Stimulated activated CD4-positive, alpha-beta T cell treated with anti-CD3 and anti-CD28 coated beads, TNF-alpha, amount 100 ng/mL, for 24 hours (primary cell): ENCODE measurements at places on chromosomes 6 and 20.

- DNase-seq = no peak
These were observed 16.9 kb upstream of the RFPL4B start for GRCh38 chr6:112330071-112330878.

GRCh38 chr20:4443016-4443415, 278.7 kb upstream of the PRND start:
- no peak for DNase-seq

DNA sequence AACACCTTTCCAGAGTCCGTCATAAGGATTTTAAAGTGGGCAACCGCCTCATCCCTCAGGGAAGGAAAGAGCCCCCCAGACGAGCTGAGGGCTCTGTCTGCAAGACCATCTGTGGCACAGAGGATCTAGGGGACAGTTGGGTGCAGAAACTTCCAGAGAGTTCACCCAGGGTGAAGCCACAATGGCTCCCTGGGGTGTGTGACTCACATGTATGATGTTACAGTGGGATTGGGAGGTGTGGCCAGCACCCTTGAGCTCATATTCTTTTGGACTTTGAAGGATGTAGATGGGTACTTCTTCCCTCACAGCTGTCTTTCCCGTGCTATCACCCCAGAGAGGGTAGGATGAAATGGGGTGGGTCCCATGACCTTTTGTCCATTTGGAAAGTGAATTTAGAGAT, 95.5 kb downstream of the NCR2 start:
- DNase-seq = no peak

GRCh38 chr20:6122111-6122872, 538 bp downstream of the FERMT1 start:
- no peak for DNase-seq

GRCh38 chr20:62117658-62118057, 4.6 kb upstream of the LSM14B start:
- DNase-seq = no peak

- DNase-seq = no peak
These were observed 9.0 kb downstream of the LRP11 start for GRCh38 chr6:149855040-149855654.

DNA sequence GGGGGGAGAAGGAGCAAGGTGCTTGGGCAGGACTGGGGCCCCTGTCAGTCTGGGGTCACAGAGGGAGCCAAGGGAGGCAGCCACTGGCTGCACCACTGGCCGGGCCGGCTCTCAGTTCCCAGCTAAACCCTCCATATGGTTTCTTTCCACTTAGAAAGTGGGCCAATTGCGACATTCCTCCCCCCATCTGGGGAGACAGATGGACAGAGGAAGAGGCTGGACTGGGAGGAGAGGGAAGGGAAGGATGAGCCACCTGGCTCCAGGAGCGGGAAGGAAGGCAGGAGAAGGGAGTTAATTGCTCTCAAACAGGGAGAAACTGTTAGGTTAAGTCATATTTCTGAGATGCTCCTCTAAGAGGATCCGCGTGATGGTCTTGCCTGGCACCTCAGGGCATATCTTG, 82.2 kb downstream of the GRM4 start:
- DNase-seq = no peak

- no peak for DNase-seq
These were observed 2.5 kb downstream of the PPDPF start for GRCh38 chr20:63522981-63523611.

DNA sequence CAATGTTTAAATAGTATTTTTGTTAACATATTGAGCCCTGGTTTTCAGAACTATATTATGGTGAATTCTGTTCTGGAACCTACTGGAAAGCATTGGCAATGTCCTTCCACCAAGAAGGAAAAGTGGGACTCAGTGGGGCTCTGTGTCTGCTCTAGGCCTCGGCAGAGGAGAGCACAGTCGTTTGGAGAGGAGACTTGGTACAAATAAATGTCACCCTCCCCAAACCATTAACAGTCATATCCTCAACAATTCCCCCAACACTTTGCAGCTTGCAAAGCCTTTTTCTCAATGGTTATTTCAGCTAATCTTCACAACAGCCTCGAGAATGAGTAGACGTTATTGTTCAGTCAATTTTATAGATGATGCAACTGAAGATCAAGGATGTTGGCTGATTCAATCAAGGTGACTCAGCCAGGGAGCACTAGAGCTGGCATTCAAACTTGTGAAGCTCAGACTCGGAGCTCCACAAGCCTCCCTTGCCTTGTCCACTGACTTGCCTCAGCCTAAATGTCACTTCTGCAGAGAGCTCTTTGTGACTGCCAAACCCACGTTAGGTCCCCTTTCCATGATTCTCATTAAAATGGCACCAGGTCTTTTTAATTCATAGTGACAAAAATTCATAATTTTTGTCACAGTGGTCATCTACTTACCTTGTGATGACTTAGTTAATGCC, 60.6 kb downstream of the TOX2 start:
- no peak for DNase-seq

DNA sequence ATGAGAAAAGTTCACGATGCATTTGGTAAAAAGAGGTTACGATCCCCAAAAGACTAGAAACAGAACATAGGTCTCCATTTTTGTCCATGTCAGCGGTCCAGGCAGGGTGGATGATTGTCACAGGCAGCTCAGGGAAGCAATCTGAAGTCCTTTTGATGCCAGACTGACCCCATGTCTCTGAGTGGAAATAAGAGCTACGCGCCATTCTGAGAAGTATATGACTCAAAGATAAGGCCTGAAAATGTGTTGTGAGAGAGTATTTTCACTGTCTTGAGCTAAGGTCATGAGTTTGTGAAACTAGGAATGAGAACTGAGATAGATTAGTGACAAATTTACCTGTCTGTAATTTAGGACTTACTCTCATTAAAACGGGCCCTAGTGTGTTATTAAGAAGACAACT, 69.5 kb downstream of the LYRM4 start:
- no peak for DNase-seq

DNA sequence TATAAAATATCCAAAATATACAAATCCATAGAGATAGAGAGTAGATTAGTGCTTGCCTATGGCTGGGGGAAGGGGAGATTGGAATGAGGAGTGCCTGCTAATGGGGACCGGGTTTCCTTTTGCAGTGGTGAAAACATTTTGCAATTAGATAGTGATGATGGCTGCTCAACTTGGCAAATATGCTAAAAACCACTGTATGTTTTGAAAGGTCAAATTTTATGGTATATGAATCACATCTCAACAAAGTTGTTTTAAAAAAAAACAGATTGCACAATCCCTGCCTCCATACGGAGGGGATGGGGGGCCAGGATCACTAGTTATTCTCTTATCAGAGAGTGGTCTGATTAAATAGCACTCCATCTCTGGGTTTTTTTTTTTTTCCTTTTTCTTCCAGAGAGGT, 76.9 kb upstream of the RIPOR2 start:
- no peak for DNase-seq

DNA sequence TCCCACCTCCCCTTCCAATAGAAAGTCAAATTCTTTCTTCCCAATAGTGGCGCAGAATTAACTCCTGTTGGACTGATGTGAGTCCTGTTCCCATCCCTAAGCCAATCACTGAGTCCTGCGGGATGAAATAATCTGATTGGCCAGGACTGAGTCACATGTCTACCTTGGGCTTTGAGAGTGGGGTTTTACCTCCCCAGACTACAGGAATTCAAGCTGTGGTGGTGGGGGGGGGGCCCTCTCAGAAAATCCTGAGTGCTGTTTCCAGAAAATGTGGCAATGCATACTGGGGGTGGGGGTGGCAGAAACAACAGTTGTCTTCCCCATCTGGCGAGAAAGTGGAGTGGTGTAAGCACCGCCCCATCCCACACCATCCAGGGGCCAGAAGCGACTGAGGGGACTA, 65.7 kb downstream of the CTCFL start:
- DNase-seq = no peak

DNA sequence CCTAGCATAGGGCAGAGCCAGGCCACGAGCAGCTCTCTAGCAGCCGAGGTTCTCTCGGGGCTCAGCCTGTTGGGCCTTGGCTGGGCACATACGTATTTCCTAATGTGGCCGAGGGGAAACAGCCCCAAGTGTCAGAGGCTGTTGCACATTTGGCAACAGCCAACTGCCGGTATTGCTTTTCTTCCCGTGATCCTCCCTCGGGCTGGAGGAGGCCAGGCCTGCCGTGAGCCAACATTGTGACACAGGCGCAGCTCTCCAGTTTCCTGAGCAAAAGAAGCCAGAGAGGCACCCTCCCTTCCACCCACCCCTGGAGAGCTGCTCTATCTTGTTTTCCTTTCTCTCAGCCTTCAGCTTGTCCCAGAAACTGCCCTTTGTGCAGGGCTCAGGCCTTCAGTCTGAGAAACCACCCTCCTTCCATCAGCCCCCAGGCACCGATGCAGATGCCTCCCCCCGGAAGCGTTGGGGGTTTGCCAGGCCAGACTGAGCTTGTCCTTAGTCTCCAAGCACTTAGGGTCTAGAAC, 5.1 kb upstream of the BPI start:
- DNase-seq = no peak
